ENCODE measurements at places on chromosomes 3 and 15.

DNA sequence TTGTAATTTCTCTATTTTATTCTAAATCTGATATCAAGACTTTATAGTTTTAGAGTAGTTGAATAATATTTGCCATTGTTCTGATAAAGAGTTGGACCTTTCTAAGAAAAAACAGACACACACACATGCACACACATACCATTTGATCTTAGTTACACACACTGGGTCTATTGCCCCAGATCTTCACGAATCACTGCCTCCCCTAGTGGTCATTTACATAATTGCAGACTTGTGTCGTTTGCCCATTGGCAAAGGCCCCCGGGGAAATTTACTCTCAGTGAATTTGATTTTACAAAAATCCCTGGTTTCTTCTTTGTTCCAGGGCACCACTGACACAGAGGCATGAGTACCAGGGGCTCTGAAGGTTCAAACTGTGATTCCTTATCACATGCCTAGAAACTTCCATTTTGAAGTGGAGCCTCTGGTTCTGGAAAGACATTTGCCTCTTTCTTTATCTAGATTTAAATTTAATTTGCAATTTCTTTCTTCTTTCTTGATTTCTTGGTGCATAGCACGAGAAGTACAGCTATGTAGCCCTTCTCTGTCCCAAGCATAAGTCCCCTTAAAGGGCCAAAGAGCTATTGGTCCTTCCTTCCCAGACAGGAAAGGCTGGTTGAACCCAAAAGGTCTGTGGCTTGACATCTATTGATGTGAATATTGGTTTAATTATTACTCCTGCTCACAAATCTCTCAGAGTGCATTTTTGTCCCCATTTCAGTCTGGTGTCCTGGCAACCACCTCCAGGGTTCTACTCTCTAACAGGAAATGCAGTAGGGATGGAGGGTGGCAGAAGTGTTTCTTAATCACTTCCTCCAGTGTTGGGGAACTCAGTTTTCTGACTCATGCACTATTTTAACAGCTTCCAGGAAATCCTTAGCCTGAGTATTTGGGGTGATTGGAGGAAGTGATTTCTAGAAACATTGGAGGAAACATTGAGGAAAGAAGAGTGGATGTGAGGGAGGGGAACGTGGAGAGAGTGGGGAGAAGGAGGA lies 32.4 kb upstream of the SLC6A11 start:
- DNase-seq, result peak; percentile 25

DNA sequence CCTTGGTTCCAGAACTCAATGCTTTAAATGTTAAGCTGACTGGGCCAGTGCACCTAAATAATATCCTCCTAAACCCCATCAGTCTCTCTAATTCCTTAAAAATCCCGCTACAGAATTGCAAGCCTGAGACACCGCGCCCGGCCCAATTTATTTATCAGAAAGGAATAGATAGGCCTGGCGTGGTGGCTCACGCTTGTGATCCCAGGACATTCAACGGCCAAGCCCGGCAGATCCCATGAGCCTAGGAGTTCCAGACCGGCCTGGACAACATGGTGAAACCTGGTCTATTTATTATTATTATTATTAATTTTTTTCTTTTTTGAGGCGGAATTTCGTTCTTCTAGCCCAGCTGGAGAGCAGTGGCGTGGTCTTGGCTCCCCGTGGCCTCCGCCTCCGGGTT lies 28.0 kb upstream of the TUBGCP5 start:
- DNase-seq, result no peak

- no peak for DNase-seq
Observed at GRCh38 chr3:51379746-51380455, 5.2 kb upstream of the MANF start.

DNA sequence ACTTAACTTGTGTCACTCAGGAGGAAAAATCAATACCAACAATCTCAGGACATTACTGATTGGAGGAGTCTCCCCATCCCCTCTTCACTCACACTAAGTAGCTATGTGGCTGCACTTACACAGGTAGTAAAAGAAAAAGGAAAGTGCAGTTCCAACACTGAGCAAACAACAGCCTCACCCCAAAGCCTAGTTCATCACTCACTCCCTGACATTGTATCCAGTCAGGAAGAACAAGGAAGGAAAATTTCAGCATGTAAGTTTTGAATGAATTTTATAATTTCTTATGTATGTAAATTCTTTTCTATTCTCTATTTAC lies 273.4 kb downstream of the IGSF11 start:
- DNase-seq, result no peak

- DNase-seq, result no peak
Observed at GRCh38 chr15:66820481-66821176, 118.6 kb downstream of the SMAD6 start.

DNA sequence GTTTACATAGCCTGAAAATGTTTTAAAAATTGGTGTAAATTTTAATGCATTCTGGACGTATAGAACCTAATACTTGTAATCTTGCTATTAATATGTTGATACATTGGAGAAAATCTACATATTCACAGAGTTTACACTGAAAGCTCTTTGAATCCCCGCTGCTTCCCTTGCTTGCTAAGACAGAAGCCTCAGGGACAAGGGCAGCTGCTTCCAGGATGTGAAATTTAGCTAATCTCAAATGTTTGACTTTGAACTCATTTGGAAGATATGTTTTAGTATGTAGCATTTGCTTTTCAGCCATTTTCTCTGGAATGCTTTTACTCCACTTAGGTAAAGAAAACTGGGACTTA lies 172.0 kb downstream of the RBMS3 start:
- DNase-seq, result no peak

DNA sequence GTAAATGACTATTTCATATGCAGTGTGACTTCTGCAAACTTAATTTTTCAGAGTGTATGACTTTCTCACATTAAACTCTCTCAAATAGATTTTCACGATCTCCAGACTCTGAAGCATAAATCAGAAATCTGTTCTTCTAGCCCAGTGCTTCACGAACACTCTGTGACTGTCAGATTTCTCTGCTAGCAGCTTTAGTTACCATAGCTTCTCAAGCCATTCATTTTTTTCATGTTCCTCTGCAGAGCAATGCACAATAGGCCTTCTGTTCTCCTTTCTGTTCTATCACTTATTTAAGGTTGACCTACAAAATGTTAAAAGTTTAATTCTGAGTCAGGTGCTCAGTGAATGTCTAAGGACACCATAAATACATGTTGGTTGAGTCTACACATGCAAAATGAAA lies 1102.2 kb downstream of the TUSC7 start:
- no peak for DNase-seq

DNA sequence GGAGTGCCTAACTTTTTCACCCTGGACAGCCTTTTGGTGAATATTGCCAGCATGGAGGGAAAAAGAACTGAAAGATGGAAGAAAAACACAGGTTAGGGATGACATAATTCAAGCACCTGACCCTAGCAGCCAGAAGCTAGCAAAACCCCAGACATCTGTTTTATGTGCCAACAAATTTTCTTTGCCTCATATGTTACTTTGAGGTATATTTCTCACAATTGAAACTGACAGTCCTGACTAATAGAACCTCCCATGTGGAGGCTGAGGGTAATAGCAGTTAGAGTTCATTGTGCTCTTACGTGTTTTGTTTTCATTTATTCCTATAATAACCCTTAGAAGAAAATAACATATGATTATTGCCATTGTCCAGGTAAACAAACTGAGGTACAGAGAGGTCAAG lies 71.5 kb upstream of the SLC25A26 start:
- DNase-seq, result no peak

- DNase-seq, result no peak
Observed at GRCh38 chr3:61877359-61878138, 316.2 kb downstream of the PTPRG start.

- no peak for DNase-seq
Observed at GRCh38 chr15:77021088-77021481, 26.2 kb downstream of the PSTPIP1 start.

DNA sequence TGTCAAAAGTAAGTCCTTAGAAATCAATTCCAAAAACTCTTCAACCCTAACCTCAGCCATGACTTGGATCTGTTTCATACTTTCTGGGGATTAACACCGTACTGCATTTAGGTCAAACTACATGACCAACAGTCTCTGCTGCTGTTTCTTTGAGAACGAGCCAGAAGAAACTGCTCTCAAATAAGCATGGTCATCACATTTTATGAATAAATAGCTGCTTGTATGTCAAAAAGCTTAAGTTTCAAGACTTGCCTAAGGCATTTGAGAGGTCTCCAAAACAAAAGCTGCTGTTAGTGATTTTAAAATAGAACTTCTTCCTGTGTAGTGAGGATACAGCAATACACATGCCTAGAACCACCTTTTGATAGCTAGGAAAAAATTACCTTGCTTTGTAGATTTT lies 166.3 kb upstream of the CHRM5 start:
- no peak for DNase-seq

DNA sequence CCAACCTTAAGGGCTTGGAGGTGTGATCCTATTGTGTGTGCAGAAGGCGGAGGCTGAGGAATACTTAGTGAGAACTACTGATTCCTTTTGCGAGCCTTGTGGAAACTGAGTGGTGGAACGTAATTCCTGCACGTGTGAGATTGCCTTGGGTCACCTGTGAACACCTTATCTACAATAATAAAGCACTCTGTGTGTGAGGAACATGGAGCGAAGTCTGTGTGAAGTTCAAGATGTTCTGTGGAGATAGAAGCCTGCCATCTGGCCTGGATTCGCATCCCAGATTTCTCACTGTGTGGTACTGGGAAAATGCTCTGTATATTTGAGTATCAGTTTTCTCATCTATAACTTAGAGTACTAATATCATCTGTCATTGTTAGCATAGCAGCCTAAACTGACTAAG lies 179.5 kb upstream of the PDZRN3 start:
- DNase-seq, result no peak

GRCh38 chr15:87638554-87639083 lies 617.9 kb downstream of the NTRK3 start:
- no peak for DNase-seq

DNA sequence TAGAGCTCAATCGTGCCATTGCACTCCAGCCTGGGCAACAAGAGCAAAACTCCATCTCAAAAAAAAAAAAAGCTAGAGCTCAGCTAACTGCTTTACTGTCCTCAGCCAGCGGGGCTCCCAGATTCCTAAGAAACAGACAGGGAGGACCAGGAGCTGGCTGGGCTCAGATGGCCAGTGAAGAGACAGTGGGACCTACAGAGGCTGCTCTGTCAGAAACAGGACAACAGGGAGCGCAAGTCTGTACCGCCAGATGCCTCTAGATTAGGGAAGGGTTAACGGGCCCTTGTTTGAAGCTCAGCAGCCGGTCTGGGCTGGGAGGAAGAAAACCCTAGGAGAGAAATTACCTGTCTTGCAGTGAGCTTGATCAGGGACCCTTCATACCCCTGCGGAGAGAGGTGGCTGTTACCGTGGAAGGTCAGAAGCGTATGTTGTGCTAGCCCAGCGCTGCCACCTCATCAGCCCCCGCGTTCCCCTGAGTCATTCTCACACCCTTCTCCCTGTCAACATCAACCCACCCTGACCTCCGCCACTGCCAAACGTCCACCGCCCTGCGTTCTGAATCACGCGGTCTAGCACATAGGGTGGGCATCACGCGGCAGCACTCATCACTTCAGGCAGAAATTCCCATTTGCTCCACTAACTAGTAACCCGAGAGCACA lies 25.3 kb downstream of the RBPMS2 start:
- no peak for DNase-seq

- peak; percentile 81 for DNase-seq
Observed at GRCh38 chr3:190024912-190025311, 95.8 kb downstream of the P3H2 start.

- no peak for DNase-seq
Observed at GRCh38 chr3:187377842-187378241, 9.7 kb downstream of the RTP4 start.

DNA sequence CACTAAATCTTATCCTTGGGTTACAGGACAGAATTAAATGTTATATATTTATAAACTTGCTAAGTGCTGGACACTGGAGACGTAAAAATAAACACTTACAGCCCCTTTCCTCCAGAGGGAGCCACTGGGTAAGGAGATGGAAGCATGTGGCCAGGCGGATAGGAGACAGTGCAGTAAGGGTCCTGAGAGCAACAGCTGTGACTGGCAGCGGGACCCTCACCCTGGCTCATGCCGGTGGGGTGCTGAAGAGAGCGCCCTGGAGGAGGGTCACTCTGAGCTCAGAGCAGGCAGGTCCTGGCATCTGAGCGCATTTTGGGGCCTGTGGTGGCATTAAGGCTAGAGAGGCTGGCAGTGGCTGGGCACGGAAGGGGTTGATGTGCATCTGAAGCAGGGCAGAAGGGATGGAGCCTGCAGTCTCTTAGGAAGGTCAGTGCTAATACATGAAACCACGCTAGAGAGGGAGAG lies 16.0 kb downstream of the SEC61A1 start:
- DNase-seq, result no peak

DNA sequence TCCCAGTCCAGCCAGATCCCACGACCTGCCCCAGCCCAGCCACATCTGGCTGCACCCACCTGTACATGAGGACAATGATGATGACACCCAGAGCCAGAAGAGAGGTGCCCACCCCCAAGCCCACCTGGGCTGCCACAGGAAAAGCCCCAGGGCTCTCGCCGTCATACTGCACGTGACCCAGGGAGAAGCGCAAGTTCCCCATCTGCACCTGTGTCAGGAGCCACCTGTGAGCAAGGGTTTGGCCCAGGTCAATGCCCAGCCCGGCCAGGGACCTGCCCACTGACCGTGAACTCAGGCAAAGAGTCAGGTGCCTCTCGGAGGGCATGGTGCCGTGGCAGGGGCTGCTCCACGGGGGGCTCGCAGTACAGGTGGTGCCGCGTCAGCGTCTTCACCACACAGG lies 16.3 kb downstream of the PLXNB1 start:
- DNase-seq, result no peak

- DNase-seq, result peak; percentile 79
Observed at GRCh38 chr3:24299806-24300626, 194.6 kb downstream of the THRB start.

- DNase-seq, result no peak
Observed at GRCh38 chr3:169116056-169116693, 547.3 kb downstream of the MECOM start.

- no peak for DNase-seq
Observed at GRCh38 chr3:136311261-136311660, 61.1 kb downstream of the PCCB start.

GRCh38 chr3:147431751-147432150 lies 22.6 kb downstream of the ZIC1 start:
- no peak for DNase-seq

- no peak for DNase-seq
Observed at GRCh38 chr3:33401781-33402180, 38.4 kb downstream of the UBP1 start.

Data from HCEC 1CT (cell line).